Eye (tissue), 1 donor: ENCODE measurements at places on chromosomes 1 and 21.
A peak's percentile ranks its signal among the peaks of the same experiment; 100 is the strongest.

GRCh38 chr1:177620636-177621190 is 349.1 kb downstream of the SEC16B start:
- no peak for DNase-seq

- peak; percentile 77 for DNase-seq
Measured at GRCh38 chr1:29122682-29123052, 1.0 kb downstream of the TMEM200B start.

DNA sequence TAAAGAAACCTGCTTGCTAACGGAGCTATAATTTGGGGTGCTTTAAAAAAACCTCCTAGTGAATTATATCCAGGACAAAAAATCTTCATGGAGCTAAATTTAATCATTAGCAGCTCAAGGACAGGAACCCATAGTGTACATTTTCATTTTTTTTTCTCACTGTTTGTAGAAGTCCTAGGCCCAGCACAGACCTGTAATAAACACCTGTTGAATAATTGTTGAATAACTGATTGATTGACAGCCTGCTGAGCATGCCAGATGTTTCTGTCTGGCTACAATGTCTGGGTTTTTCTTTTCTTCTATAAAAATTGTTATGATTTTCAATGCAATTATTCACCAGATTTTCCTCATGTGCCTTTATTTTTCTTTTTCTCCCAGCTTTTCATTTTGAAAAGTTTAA is 10.9 kb upstream of the GALNT2 start:
- no peak for DNase-seq

GRCh38 chr1:97996880-97997279 is 76.0 kb upstream of the DPYD start:
- DNase-seq = no peak

GRCh38 chr1:246297279-246298265 is 209.5 kb downstream of the SMYD3 start:
- DNase-seq = no peak

GRCh38 chr1:47449822-47450552 is 12.1 kb downstream of the FOXD2 start:
- peak; percentile 52 for DNase-seq

GRCh38 chr1:18533259-18533658 is 52.5 kb downstream of the KLHDC7A start:
- DNase-seq = no peak

DNA sequence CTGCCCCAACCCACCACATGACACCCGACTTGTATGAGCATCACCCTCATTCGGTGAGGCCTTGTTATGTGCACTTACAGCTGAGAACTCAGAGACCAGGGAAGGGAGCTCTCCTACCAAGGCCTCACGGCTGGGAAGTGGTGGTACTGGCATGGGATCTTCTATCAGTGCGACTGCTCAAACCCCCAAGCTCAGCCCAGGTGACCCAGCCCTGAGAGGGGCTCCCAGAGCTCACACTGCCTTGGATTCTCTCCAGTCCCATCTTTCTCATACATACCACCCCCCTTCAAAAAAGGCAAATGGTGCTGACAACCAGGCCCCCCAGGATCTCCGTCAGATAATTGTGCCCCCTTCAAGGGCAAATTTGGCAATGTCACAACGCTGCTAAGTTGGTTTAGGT is 777 bp upstream of the PLA2G2F start:
- no peak for DNase-seq
